ENCODE measurements at places on chromosomes 6 and 20.

- no peak for DNase-seq
These were observed 619 bp downstream of the SSTR4 start for GRCh38 chr20:23035731-23036130.

GRCh38 chr6:131519670-131520436 lies 53.2 kb upstream of the ARG1 start:
- DNase-seq = peak; percentile 14

DNA sequence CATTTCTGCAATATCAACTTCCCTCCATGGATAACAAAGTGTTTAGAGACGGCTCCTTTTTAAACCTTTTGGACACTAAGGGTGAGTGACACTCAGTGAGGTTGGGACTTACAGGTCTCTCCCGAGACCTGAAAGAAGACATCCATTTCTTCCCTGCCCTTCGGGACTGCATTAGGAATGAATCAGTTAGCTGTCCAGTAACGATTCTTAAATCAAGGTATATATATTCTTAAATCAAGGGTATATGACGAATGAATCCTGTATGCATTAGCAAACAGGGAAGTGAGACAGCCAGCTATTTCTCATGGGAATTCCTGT lies 52.9 kb downstream of the EDN1 start:
- DNase-seq = no peak

DNA sequence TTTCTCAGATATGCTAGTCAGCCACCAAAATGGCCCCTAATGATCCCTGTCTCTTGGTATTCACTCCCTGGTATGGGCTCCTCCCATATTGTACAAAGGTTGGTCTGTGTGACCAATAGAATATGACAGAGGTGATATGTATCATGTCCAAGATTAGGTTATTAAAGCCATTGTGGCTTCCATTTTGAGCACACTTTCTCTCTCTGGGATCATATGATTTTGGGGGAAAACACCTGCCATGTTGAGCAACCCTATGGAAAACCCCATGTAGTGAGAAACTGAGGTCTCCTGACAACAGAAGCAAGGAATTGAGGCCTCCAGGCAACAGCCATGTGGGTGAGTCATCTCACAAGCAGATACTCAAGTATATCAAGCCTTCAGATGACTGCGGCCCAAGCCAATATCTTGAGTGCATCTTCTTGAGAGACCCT lies 7.1 kb upstream of the ZNF318 start:
- DNase-seq = no peak

DNA sequence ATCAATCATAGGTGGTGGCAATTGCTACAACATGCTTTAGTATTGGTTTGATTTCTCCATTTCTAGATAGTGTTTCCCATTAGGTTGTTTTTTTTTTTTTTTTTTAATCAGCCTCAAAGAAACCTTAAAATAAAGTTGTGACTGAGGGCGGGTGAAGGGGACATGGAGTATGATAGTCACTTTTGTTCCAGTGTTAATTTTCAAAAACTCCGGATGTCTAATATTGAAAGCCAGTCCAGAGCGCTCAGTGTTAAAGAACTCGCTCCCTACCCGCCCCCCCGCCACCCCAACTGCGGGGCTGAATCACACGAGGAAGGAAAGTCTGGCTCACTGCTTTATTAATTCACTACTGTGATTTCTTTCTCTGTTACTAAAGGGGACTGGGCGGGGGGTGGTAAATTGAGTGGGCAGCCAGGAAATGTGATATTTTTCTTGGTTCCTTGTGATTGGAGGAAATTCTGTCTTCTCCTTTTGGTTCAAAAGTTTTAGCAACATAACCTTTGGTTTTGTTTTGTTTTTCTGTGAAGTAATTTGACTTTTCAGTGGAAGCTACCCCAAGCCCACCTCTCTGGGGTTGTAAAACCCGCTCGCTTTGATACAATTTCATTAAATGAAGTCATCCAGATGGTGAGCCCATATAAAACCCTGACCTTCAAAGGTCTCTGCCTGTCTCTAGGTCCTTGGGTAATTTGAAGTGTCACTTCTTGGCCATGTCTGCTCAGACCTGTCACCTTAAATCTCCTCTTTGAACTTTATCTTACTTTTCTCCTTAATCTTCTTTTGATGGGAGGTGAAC lies 38.0 kb downstream of the TNFAIP3 start:
- peak; percentile 37 for DNase-seq

DNA sequence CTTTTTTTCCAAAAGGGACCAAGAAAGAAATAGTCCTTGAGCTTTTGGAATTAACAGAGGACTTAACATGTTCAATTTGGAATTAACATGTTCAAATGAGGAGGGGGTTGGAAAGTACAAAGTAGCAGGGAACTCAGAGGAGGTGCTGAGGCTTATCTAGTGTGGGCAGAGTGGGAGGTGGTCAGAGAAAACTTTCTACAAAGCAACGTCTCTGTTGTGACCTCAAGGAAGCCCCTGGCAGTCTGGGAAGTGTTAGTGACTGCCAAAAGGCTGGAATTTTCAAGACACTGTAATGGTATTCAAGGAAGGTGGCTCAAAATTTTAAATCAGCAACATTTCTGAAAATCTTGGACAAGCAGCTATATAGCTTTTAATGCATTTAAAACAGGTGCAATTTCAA lies 7.3 kb downstream of the ECI2 start:
- DNase-seq = no peak

- no peak for DNase-seq
These were observed 62.0 kb upstream of the TENT5A start for GRCh38 chr6:81814370-81815076.

GRCh38 chr6:143399176-143399575 lies 51.3 kb downstream of the ADAT2 start:
- DNase-seq = no peak

DNA sequence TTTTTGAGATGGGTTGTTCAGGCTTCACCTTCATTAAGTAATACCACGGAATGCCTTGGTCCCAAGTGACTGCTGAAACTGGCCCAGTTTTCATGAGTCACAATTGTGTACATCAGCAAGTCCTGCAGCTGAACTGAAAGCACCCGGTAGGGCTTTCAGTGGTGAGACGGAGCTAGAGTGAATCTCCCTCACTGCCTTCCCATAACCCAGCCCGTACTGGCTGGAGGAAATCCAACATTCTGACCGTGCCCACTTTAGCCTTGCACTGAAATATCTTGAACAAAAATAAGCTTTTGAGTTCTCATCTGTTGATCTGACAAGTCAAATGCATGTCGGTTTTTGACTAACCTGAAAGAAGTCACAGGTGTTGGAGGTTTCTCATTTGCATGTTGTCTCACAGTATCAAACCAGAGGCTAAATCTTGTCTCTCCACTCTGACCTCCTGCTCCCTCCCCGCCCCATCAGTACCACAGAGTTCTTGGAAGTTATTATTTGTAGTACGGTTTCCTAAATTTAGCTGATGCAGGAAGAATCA lies 35.9 kb downstream of the DUSP22 start:
- DNase-seq = no peak

GRCh38 chr6:116326181-116326671 lies 44.5 kb upstream of the DSE start:
- DNase-seq = no peak

DNA sequence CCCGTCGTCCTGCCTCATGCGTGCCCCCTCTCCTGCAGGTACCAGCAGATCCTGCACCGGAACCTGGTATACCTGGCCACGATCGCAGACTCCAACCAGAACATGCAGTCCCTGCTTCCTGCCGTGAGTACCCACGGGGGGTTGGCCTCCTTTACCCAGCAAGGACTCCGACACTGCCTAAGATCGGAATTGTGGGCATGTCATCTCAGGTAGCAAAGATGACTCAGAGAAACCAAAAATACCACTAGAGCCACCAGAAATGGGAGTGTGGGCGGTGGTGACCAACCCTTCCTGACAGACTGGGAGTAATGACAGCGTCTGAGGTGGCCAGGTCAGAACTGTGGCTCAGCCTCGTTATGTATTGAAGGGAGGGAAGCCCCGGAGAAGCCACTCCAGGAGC lies 16.3 kb downstream of the SS18L1 start:
- no peak for DNase-seq

- no peak for DNase-seq
These were observed 35.0 kb downstream of the AKIRIN2 start for GRCh38 chr6:87667032-87667431.

DNA sequence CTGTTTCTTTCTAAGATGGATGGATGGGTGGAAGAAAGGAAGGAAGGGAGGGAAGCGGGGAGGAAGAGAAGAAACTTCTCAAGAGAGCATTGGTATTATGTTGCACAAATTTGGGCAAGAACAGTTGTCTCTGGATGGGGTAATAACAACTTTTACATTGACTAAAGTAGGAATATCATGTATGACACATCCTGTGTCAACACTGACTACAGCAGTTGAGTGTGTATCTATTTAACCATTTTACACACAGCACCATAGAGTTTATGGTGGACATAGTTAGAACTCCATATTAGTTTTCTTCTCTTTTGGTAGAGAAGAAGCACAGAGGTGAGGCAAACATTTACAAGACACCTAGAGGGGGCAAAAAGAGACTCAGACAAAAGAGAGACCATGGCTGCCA lies 44.2 kb upstream of the RNF146 start:
- no peak for DNase-seq

DNA sequence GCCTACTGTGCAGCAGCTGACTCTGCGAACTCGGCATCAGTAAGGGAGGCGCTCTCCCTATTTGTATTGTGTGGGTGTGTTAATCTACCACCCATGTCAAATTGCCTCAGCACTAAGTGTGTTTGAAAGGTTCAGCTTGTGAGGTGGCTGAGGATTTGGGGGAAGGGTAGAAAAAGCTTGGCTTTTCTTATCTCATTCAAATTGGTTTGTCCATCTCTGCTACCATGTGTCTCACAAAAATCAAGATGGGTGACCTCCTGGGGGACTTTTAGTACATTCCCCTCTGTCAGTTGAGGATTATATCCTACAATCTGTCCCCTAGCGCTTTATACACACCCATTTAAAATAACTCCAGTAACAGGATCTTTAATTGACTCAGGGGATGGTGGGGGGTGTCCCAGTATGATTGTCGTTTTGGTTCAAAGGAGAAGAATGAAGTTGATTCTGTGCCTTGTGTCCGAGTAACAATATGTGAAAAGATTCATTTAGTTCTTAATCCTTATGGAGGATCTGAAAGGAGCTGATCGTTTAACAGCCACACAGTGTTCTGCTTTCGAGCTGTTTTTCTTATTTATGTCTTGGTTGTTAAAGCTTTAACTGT lies 609.6 kb downstream of the PKHD1 start:
- no peak for DNase-seq

GRCh38 chr6:116175344-116175743 lies 49.4 kb upstream of the COL10A1 start:
- DNase-seq = no peak

GRCh38 chr20:48246061-48246790 lies 460.9 kb upstream of the SULF2 start:
- no peak for DNase-seq

GRCh38 chr20:48026981-48027592 lies 241.8 kb upstream of the SULF2 start:
- no peak for DNase-seq

GRCh38 chr6:13368731-13369115 lies 40.4 kb upstream of the TBC1D7 start:
- DNase-seq = no peak

DNA sequence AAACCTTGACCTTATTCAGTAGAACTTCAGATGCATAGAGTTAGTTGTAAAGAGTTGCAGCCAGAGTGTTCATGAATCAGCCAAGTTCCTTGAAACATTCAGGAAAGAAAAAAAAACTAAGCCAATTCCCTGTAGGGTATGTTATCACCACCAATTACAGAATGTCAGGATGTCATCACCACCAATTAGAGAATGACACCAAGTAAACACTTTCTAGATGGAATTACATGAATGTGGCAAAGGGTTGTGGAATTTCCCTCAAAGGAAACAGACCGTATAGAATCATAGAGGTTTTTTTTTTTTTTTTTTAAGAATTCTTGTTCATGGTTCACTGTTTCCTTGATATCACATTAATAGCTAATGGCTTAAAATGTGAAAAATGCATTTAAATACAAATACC lies 472.1 kb upstream of the RNF217 start:
- no peak for DNase-seq

DNA sequence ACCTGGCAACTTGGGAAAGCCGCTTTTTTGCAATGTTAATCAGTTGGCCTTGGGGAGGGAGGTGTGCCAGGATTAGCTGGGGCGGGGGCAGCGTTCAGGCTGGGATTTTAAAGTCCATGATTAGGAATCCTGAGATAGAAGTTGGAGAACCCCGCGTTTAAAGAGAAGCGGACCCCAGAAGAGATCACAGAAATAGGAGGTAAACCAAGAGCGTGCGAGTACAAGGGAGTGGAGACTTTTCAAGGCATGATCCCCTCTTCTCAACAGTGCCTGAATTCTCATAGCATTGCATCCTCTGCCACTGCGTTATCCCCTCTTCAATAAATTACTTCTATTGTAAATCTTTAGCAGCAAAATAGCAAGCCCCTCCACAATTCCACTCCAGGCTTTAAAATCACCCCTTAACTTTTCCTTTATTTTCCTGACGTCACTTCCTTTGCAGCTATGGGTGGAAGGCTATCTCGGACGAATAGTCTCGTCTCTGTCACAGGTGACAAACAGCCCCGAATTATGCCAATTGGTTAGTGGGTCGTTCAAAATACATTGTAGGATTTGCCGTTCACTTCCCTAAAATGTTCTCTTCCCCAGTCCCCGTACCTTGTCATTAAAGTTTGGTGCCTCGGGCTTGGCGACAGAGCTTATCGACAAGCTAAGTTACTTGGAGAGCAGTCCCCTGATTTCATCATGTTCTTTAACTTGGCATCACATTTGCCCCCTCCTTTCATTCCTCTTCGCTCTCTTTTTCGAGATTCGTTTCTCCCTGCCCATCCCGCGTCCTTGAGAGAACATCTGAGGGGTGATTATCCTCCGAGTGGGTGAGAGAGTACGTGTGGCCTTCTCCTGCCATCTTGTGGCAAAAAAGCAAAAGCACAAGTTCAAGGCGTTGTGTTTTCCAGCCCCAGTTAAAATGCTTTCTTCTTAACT lies 17.1 kb downstream of the OR2B2 start:
- no peak for DNase-seq

- DNase-seq = no peak
These were observed 159.4 kb downstream of the PHF3 start for GRCh38 chr6:63795006-63795405.

DNA sequence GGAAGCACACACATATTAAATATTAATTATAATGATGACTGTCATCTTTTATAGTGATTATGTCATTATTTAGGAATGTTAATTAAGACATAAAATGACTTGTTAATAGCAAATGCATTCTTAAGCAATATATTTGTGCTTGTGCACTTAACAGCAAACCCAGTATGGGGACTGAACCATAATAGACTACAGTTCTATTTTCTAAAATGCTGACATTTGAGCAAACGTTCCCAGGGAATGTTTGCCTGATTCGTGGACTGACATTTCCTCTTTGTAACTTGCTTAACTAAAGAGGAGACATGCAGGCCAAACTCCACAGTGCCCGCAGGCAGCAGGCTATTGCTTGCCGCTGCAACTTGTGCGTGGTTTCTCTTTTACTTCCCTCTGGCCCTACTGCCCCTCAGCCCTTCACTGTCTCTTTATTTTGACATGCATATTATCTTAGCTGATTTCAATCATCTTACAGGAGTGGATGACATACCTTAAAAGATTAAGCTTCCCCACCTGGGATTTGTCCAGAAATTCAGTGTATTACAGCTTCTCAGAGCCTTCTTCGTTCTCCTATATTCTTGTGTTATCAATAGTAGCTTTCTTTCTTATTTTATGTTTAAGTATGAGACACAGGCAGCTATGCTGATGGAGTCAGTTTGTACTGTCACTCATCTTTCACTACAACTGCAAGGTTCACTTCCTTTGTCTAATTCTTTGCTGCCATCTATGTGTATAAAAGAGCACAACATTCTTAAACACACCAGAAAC lies 141.5 kb downstream of the GMDS start:
- DNase-seq = no peak

Data from stimulated activated CD8-positive, alpha-beta memory T cell treated with anti-CD3 and anti-CD28 coated beads, Interleukin-15, amount 100 ng/mL, for 1 hour (primary cell).